NCI-H1092 (cell line): ENCODE measurements at places on chromosomes 5 and 9.

GRCh38 chr9:92807757-92808725 is 43.4 kb upstream of the BICD2 start:
- DNase-seq, result peak; percentile 21

GRCh38 chr9:101727612-101728524 is 10.6 kb downstream of the GRIN3A start:
- peak; percentile 12 for DNase-seq

DNA sequence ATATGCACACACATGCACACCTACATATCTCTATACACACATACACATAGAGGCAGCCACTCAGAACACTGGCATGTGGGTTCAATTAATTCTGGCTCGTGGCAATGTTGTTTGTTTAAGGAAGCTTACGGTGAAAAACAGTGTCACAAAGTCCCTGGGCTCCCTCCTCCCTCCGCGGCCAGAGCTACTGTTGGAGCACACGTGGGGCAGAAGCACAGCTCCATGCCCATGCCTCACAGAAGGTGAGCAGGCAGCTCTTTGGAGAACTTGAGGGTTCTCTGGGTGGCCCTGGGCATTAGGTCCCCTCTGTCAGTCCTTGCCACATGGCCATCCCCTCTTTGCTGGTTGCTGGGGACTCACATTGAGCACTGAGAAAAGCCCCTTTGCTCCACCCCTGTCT is 107.5 kb downstream of the GADD45G start:
- DNase-seq, result no peak

- DNase-seq, result no peak
Observed at GRCh38 chr5:83956386-83956785, 235.7 kb upstream of the HAPLN1 start.

DNA sequence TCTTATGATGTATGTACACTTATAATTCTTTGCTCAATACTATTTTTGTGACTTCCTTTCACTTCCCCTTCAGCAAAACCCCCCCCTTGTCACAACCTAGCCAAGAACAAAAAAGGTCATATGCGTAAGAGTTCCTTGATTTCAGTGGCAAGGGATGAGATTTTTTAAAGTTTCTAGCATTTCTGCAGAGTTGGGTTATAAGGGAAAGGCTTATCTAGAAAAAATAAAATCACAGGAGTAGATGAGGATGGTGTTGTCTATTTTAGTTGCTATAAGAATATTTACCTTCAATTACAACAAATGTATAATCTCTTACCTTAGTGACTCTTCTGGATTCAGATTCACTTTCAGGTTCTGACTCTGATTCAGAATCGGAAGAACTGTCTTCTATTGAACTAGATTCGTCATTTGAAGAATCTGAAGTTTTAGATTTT is 184.6 kb downstream of the AP3B1 start:
- DNase-seq, result no peak

DNA sequence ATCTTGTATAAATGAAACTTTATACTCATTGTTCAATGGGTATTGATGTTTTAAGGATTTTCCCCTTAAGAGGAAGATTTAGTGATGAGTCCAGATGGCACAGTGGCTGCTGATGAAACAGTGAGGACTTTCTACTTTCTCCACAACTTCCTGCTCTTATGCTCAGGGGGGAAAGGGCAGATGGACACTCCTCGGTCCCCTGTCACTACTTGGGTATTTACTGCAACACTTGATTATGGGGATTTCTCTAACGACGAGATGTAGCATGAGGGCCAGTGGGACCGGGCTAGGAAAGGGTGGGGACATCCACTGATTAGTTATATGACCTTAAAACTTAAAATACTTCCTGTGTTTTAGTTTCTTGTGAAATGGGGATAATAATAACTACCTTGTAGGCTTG is 146.1 kb upstream of the HMHB1 start:
- no peak for DNase-seq

GRCh38 chr5:181100121-181100875 is 30.7 kb downstream of the OR2V1 start:
- DNase-seq, result no peak

GRCh38 chr5:73797132-73797510 is 171.1 kb downstream of the ARHGEF28 start:
- no peak for DNase-seq

DNA sequence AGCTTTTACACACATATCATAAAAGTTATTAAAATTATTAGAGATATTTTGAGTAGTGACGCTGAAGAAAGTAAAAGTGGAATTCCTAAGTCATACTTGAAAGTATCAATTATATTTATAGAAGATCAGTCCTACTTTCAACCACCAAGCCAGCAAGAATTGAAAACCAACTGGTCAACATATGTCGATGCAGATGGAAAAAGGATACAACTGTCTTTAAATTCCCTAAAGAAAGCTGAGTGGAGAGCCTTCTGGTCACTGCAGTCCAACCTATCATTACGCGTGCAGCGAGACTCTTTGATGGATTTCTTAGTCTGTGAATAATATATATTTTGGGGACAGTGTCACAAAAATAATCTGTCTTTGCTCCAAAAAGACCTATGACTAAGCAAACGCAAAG is 15.3 kb downstream of the MEF2C start:
- no peak for DNase-seq

GRCh38 chr9:75088646-75089372 is 495 bp downstream of the OSTF1 start:
- DNase-seq, result peak; percentile 23

- DNase-seq, result no peak
Observed at GRCh38 chr9:93541581-93542349, 34.6 kb upstream of the PHF2 start.

GRCh38 chr5:71587766-71588532 is 809 bp downstream of the MCCC2 start:
- DNase-seq, result no peak

- DNase-seq, result no peak
Observed at GRCh38 chr5:77029376-77029885, 773 bp upstream of the AGGF1 start.

DNA sequence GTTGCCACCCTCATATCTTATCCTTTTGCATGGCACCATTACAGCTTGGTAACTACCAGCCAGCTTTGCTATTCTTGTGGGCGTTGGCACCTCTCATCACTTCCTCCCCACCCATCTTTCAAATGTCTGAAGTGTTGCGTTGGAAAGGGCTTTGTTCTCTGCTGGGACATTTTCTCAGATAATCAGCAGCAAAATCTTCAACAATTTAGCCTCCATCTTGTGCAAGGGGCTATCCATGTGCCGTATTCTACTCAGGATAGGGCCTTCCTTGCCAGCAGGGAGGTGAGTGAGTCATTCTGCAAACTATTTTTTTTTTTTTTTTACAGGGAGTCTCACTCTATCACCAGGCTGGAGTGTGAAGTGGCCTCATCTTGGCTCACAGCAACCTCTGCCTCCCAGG is 62.1 kb upstream of the NUDT12 start:
- no peak for DNase-seq

- DNase-seq, result no peak
Observed at GRCh38 chr5:113119246-113119924, 142.8 kb downstream of the DCP2 start.

DNA sequence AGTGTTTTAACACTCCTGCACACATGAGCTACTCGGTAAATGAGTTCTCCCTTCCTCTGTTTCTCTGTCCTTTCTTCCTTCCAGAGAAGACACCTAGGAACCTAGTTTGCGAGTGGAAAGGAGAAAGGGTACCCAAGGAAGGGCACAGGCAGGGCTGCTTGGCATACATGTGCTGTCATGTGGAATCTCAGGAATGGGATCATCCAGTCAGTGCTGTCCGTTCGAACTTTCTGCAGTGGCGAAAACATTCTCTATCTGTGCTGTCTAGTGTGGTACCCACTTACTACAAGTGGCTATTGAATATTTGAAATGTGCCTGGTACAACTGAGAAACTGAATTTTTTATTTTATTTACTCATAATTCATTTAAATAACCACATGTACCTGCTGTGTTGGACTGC is 28.0 kb downstream of the NLN start:
- no peak for DNase-seq

- no peak for DNase-seq
Observed at GRCh38 chr5:97545886-97546535, 363.0 kb upstream of the RIOK2 start.

DNA sequence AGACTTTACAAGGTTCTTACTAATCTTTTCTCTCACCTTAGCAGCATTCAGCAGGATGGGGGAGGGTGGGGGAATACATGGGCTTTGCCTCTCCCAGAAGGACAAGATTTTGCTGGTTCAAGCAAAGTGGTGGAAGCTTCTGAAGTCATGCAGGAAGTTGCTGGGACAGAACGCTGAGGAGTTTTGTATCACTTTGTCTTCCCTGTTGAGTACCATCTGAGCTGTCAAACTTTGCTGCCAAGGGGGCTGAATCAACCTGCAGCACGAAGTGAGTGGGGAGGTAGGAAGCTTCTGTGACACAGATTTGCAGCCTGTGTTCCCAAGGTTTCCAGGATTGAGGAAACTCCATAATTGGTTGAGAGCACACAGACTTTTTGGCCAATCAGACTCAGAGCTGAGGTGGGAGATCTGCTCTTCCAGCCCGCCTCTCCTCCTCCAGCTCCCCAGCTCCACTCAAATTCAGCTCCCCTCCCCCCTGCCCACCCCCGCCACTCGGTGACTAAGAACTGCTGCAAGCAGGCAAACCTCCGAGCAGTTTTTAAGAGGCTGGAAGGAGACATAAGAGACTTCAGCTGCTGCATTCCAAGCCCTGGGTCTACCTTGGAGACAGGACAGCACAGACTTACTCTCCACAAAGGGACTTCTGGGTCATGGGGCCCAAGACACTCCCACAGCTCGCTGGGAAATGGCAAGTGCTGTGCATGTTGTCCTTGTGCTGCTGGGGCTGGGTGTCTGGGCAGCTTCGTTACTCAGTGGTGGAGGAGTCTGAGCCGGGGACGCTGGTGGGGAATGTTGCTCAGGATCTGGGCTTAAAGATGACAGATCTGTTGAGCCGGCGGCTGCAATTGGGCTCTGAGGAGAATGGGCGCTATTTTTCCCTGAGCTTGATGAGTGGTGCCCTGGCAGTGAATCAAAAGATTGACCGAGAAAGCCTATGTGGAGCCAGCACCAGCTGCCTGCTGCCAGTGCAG is at the start of gene PCDHGC5:
TSS of gene PCDHGC5 (plus strand) at position 491 of the 971 bp plus-strand sequence. CDS start at position 651, 160 bp downstream.
- no peak for DNase-seq

GRCh38 chr5:125823572-125823971 is 599.6 kb upstream of the GRAMD2B start:
- no peak for DNase-seq

DNA sequence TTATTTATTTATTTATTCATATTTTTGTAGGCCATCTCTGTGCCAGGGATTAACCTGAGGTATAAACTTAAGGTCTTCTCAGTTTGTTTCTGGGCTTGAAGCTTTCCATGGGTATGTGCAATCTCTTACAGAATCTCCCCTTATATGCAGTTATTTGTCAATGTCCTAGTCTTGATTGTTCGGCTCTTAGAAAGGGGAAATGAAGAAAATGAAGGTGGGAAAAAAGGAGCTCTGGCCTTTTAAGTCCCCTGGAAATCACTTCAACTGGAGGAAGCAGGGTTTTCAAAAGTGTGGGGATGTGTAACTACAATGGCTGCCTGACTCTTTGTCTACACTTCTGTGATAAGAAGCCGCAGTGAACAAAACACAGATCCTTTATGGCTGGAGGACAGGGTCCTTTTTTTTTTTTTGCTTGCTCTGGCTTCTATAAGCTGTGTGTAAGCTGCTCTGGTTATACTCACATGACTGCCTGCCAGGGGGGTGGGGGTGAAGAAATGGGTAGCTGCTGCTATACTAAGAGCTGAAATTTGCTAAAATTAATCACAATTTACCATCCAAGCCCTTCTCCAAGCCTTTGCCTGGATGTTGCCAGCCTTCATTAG is 33.7 kb downstream of the CENPP start:
- DNase-seq, result no peak

DNA sequence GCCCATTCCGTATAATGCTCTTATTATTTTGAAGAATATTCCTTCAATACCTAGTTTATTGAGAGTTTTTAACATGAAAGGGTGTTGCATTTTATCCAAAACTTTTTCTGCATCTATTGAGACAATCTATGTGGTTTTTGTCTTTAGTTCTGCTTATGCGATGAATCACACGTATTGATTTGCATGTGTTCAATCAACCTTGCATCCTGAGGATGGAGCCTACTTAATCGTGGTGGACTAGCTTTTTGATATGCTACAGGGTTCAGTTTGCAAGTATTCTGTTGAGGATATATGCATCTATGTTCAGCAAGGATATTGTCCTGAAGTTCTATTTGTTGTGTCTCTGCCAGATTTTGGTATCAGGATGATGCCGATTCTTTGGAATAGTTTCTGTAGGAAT is 1070.3 kb upstream of the CDH18 start:
- no peak for DNase-seq

DNA sequence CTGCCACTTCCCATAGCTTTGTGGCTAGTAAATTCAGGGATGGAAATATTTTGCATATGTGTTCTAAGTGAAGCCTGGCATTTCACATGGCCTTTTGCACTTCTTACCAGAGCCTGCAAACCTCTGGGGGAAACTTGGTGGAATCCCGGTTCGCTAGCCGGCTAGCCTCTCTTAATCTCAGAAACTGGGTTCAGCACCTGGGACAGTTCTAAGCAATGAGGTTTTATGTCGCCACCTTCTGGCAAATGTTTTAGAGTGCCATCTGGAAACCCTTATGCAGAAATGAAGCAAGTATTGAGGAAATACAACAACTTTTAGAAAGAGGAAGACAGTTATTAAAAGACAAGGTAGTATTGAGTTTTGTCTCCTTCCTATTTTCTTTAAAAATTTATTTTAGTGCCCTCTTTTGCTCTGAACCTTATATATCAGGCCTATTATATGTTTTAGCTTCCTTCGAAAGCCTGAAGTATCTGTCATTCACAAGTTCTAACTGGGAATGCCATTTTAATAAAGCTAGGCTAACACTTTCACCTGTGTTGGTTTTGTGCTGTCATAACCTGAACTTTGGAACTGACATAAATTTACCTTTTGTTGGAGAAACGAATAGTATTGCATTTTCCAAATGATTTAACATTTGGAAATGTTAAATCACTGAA is 963 bp upstream of the HTR1A start:
- peak; percentile 18 for DNase-seq

DNA sequence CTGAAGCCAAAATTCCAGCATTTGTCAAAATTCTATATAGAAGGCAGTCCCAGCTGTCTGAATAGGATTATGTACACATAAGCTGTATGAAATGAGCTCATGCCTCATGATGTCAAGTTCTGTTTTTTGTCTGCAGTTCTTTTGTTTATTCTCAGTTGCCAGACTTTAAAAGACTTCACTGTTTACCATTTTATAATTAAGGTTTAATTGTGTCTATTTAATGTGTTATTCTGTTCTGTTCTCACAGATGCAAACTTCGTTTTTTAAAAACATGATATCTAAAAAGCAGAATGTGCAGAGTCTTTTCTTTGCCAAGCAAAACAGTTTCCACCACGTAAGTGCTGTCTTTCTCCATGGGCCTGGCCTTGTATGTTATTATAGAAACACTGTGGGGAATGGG is 31.1 kb downstream of the ERAP1 start:
- DNase-seq, result no peak

GRCh38 chr5:10949856-10950630 is 189.0 kb upstream of the DAP start:
- DNase-seq, result no peak

DNA sequence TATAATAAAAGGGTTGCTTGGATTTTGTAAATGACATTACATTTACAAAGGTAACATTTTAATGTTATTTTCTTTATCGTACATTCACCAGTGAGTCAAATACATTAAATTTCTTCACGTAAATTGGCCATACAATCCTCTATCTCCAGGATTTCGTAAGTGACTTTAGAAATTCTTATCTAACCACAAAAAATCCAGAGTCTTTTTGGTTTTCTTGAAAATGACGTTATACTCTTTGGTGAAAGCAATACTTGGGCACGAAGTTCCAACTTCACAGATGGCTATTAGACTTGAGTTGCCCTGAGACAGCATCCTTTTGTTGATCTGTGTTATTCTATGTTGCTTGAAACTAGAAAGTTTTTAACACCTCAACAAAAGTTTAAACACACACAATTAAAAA is 87.4 kb upstream of the CDH10 start:
- DNase-seq, result no peak
